ENCODE measurements at places on chromosomes 16 and 17.

- no peak for DNase-seq
These were observed 11.8 kb upstream of the SLC25A19 start for GRCh38 chr17:75301049-75301448.

GRCh38 chr16:11302977-11303376, 21.8 kb upstream of the PRM1 start:
- no peak for DNase-seq

- DNase-seq, result no peak
These were observed 20.1 kb upstream of the RAI1 start for GRCh38 chr17:17661134-17661533.

GRCh38 chr17:2197271-2197670, 106.3 kb downstream of the SMG6 start:
- DNase-seq, result no peak

GRCh38 chr17:15262291-15263205, 2.6 kb downstream of the PMP22 start:
- DNase-seq, result peak; percentile 90

- DNase-seq, result no peak
These were observed at the start of gene STAT5A for GRCh38 chr17:42287977-42288802. STAT5A (plus strand) TSS chr17:42288498; CDS start chr17:42289412, 914 bp downstream.

DNA sequence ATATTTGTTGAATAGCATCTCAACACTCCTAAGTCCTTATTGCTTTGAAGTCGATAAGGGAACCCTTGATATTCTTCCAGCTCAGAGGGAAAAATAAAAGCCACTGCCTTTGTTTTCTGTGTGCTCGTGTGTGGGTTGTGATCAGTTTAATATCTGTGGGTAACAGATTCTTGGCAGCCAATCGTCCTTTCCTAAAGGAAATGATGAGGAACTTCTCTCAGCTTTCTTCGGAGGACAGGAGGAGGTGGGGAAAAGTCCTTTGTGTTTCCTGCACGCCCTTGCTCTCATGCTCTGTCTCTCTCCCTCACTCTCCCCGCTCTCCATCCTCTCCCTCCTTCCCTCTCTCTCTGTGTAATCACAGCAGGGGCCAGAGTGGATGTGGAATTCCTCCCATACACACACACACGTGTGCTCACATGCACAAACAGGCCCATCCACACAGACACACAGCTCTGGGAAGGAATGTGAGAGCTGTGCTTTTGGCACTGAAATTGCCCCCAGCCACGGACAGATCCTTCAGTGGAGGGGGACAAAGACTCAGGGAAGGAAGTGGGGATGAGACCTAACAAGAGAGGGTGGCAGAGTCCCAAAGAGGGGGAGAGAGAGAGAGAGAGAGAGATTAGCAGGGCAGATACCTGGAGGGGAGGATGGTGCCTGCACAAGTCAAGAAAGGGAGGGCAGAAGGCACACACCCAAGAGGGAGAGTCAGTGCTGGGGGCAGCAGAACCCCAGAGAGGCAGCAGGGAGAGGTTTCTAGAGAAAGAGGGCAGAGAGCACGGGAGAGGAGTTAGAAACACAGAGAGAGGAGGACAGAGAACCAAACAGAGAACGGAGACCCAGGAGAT, 83.5 kb upstream of the PLCG2 start:
- no peak for DNase-seq

DNA sequence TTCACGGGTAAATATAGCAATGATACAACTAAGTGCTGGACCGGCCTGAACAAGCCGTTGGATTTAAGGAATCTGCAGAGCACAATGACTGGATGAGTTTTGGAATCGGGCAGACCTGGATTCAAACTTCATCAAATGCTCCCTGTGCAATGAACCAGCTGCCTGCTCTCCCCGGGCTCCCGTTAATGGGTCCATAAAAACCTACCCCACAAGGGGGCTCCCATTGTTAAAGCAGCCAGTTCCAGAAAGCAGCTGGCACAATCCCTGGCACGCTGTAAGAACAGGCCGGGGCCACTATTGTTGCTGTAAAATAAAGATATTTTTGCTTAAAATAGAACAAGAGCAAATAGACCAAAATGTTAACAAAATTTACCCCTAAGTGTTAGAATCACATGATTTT, 131.9 kb downstream of the C16orf95 start:
- no peak for DNase-seq

- DNase-seq, result no peak
These were observed 3.1 kb downstream of the TLCD2 start for GRCh38 chr17:1707107-1707506.

DNA sequence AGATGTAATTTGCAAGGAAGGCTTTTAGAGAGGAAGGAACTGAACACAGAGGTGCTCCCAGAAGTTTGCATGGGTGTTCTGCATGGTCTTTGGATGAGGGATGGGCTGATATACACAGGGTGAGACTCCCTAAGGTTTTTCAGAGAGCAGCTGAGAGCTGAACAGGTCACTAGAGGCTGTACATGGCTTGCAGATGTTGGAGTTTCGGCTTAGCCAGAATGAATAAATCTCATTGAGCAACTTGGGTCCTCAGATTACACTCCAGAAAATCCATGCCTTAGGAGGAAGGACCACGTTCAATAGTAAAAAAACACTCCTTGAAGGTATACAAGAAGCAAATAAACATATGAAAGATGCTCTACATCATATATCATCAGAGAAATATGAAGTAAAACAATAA, 7.5 kb upstream of the ITGB3 start:
- no peak for DNase-seq

DNA sequence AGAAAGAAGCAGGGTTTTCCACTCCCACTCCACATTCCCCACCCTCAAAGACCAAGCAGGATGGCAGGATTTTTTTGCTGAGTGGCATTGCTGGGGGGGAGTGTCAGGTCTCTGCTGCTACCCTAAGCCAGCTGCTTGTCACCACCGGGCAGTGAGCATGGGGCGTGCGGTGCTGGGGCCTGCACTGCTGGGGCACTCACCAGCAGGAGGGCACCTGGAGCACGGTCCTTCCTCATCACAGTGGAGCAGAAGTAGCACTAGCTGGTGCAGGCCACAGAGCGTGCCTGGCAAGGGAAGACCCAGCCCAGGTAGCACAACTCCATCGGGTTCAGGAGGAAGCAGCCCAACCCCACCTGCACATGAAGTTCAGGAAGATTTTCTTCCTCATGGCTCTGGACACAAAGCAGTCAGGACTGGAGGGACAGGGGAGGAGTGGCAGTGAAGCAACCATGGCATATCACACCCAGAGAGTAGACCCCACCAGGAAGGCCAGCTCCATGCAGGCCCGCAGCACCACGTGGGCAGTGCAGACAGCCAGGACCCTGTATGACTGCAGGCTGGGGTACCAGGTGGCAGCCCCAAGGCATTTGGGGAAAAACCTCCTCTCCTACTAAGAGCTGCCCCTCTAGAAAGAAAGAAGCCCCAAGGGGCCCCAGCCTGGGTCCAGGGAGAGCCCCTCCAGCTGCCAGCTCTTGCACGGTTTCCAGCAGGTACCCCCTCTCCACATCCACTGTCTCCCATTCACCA, 16.7 kb upstream of the MYO18A start:
- no peak for DNase-seq
